CD8-positive, alpha-beta memory T cell (primary cell): ENCODE measurements at places on chromosomes 4 and X. TPM values are rescaled to one million over a fixed set of nuclear protein-coding genes. Genes with fewer than 3 reads are reported as not detected.

- H3K27ac ChIP-seq = no peak overlapping the region
- H3K4me3 ChIP-seq = no peak overlapping the region
- H3K27me3 ChIP-seq = no peaks in the 10 kb centered on the region
- H3K36me3 ChIP-seq = no peaks in the 10 kb centered on the region
- no peaks in the 10 kb centered on the region for H3K4me1 ChIP-seq
Measured at GRCh38 chr4:91751961-91752360, 551.8 kb upstream of the GRID2 start.

DNA sequence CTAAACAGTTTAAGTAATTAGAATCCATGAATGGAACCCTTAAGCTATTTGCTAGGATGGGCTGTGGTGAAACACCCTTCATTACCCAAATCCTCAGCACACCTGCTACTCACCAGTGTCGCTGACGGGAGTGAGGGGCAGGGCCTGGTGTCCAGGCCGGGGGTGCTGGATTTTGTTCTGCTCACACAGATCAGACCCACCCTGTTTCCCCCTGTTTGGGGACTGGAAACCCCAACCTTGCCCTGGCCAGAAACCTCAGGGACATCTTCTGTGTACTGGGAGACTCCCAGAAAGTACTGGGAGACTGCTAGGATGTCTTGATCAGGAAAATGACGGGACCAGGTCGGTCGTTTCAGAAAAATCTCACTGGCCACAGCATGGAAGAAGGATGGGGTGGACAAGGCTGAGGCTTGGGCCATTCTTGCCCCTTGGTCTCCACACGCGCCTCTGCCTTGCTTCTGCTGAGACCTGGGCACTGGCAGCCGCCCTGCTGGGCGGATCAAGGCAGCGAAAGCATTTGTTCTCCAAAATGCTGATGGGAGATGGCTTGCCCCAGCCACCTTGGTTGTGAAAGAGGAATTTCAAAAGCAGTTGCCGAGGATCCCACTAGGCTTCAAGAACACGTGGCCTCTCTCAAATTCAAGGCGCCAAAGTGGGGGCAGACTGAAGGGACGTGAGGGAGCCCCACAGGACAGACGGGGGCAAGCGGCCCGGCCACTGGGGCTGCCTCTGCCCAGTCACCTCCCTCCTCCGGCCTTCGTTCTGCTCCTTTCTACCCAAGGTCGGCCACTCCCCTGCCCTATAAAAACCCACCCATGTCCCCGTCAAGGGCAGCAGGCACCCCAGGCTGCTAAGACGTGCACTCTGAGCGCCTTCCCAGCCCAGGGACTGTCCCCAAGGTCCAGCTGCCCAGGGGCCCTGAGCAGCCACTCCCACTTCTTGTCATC is 23.5 kb upstream of the PDE6B start:
- H3K36me3 ChIP-seq = no peaks in the 10 kb centered on the region
- H3K27me3 ChIP-seq = no peaks in the 10 kb centered on the region
- no peak overlapping the region for H3K27ac ChIP-seq
- no peaks in the 10 kb centered on the region for H3K4me1 ChIP-seq
- no peak overlapping the region for H3K4me3 ChIP-seq

GRCh38 chrX:136779346-136779781 is 1.4 kb downstream of the ARHGEF6 start:
- peak overlapping the region; percentile 77 for H3K4me3 ChIP-seq
- DNase-seq = no peak
- H3K27me3 ChIP-seq = no peaks in the 10 kb centered on the region
- H3K4me1 ChIP-seq = peaks cover 34% of the 10 kb centered on the region

GRCh38 chrX:16465081-16465876 is 184.7 kb upstream of the S100G start:
- H3K4me1 ChIP-seq = no peaks in the 10 kb centered on the region
- no peak overlapping the region for H3K4me3 ChIP-seq
- no peaks in the 10 kb centered on the region for H3K27me3 ChIP-seq
- no peak overlapping the region for H3K27ac ChIP-seq
- DNase-seq = no peak
- H3K36me3 ChIP-seq = no peaks in the 10 kb centered on the region

- no peaks in the 10 kb centered on the region for H3K4me1 ChIP-seq
- no peak for DNase-seq
- H3K27ac ChIP-seq = no peak overlapping the region
- H3K4me3 ChIP-seq = no peak overlapping the region
Measured at GRCh38 chr4:69742596-69742995, 17.8 kb downstream of the SULT1B1 start.

GRCh38 chr4:119585771-119586170 is 42.8 kb downstream of the PDE5A start:
- no peaks in the 10 kb centered on the region for H3K36me3 ChIP-seq
- no peak overlapping the region for H3K27ac ChIP-seq
- DNase-seq = no peak
- no peaks in the 10 kb centered on the region for H3K27me3 ChIP-seq

GRCh38 chr4:59060895-59061294 is 1950.7 kb upstream of the IGFBP7 start:
- no peak overlapping the region for H3K27ac ChIP-seq
- no peaks in the 10 kb centered on the region for H3K4me1 ChIP-seq
- H3K36me3 ChIP-seq = no peaks in the 10 kb centered on the region

GRCh38 chr4:168885400-168885799 is 124.7 kb downstream of the CBR4 start:
- H3K36me3 ChIP-seq = no peaks in the 10 kb centered on the region
- H3K4me3 ChIP-seq = no peak overlapping the region
- H3K27me3 ChIP-seq = no peaks in the 10 kb centered on the region
- no peak for DNase-seq
- no peak overlapping the region for H3K27ac ChIP-seq

- no peaks in the 10 kb centered on the region for H3K27me3 ChIP-seq
- H3K4me1 ChIP-seq = no peaks in the 10 kb centered on the region
- H3K4me3 ChIP-seq = no peak overlapping the region
- DNase-seq = no peak
Measured at GRCh38 chr4:117699595-117699994, 334.7 kb upstream of the NDST3 start.

DNA sequence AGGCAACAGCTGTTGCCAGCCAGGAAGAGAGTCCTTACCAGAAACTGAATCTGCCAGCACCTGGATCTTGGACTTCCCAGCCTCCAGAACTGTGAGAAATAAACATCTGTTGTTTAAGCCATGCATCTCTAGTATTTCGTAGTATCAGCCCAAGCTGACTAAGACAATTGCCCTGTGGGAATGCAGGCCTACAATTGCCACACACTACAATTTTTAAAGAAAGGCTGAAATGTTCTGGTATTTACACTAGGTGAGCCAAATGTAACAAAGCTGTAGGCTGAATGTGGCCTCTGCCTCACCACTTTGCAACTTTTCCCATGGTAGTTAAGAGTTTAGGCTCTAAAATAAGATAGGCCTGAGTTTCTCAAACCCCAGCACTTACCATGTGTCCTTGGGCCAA is 59.1 kb downstream of the SPATA18 start:
- H3K4me1 ChIP-seq = no peaks in the 10 kb centered on the region
- DNase-seq = no peak
- no peak overlapping the region for H3K27ac ChIP-seq
- H3K36me3 ChIP-seq = no peaks in the 10 kb centered on the region
- H3K4me3 ChIP-seq = no peak overlapping the region

- peak within 1 kb of the TSS; percentile 98 for H3K27ac ChIP-seq
- peak within 1 kb of the TSS; percentile 96 for H3K4me3 ChIP-seq
- no peaks in the 10 kb centered on the region for H3K36me3 ChIP-seq
- peaks cover 44% of the 10 kb centered on the region for H3K4me1 ChIP-seq
Measured at GRCh38 chr4:54064317-54065111, at the start of gene CHIC2. TSS of gene CHIC2 (minus strand) at chr4:54064605. CDS start at chr4:54064300, 305 bp downstream.

Gene PLRG1
- 136 TPM for total RNA-seq

Gene ANK2
- 0.26 TPM for total RNA-seq

Gene S100G
- total RNA-seq = not detected

Gene HPRT1
- 84.5 TPM for total RNA-seq

Gene UGT2B10
- total RNA-seq = not detected

Gene MAMLD1
- 6.2 TPM for total RNA-seq

Gene TRO
- total RNA-seq = 3.4 TPM

Gene SRPX
- total RNA-seq = not detected

Gene SPANXN4
- not detected for total RNA-seq

Gene ACTRT1
- total RNA-seq = not detected
